ENCODE measurements at places on chromosomes 2 and 18.

DNA sequence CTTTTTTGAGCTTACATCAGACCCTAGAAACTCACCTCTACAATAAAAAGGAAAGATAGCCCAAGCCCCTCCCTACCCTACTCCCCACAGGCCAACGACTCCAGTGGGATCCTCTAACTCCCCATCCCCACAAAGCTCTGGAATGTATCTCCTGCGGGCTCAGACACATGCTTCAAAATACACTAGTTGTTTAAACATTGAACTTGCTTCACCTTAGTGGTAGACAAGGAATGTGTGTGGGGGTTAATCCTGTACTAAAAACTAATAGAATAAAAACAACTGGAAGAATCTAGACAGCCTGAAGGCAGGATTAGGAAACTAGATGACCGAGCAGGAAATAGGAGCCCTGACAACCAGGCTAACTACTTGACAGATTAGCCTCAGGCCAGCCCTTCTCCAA is 211.5 kb downstream of the SUCLG1 start:
- peak; percentile 74 for DNase-seq

GRCh38 chr2:106044021-106044420 is 150.1 kb downstream of the UXS1 start:
- no peak for DNase-seq

- DNase-seq = no peak
These were observed 494 bp upstream of the ROCK1 start for GRCh38 chr18:21112140-21112473.

DNA sequence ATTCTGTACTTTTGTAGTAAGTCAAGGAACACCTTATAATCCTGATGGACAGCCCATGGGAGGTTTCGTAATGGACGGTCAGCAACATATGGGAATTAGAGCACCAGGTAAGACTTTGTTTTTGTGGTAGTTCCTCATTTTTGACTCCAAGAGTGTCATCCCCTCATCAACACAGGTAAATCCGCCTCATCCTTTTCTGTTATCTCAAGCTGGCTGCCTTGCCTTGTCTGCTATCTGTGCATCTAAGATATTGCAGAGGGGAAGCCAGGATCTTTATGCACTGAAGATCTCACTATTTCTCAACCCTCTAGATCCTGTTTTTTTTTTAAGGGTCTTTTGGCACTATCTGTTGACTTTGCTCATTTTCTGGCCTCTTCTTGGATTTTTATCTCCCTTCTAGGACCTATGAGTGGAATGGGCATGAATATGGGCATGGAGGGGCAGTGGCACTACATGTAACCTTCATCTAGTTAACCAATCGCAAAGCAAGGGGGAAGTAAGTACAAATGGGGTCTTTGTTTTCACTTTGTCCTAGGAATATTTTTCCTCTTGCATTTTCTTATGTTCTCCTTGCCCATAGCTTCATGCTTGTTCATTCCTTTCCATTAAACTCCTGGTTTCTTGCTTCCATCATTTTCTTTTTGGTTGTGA is 133.8 kb downstream of the MEIS1 start:
- no peak for DNase-seq

- DNase-seq = no peak
These were observed 49.4 kb downstream of the TMEM178A start for GRCh38 chr2:39715095-39715494.

GRCh38 chr2:36711741-36712314 is 15.3 kb downstream of the VIT start:
- no peak for DNase-seq

GRCh38 chr2:216478151-216478550 is 20.5 kb upstream of the RPL37A start:
- DNase-seq = peak; percentile 86

GRCh38 chr2:200741468-200742202 is 70.1 kb upstream of the BZW1 start:
- no peak for DNase-seq

GRCh38 chr18:48132797-48133655 is 202.6 kb upstream of the SMAD2 start:
- DNase-seq = peak; percentile 12

DNA sequence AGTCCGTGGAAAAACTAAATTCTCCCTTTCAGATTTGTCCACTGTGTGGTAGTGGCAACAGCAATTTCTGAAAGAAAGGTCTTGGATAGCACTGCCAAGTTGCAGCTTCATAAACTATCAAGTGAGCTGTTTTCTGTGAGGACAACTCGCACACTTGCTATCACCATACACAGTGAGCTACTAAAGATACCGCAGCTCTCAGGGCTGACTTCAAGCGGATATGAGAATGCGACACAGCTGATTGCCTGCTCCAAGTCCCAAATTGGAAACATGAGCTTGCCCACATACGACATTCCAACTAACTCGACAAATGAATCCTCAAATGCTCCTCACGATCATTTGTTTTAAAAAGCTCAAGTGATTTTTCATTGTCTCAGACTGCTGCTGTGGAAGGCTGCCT is 46.2 kb downstream of the E2F6 start:
- no peak for DNase-seq

All from RWPE1 (cell line).